DMS53 (cell line): ENCODE measurements at places on chromosomes 13 and 19.

DNA sequence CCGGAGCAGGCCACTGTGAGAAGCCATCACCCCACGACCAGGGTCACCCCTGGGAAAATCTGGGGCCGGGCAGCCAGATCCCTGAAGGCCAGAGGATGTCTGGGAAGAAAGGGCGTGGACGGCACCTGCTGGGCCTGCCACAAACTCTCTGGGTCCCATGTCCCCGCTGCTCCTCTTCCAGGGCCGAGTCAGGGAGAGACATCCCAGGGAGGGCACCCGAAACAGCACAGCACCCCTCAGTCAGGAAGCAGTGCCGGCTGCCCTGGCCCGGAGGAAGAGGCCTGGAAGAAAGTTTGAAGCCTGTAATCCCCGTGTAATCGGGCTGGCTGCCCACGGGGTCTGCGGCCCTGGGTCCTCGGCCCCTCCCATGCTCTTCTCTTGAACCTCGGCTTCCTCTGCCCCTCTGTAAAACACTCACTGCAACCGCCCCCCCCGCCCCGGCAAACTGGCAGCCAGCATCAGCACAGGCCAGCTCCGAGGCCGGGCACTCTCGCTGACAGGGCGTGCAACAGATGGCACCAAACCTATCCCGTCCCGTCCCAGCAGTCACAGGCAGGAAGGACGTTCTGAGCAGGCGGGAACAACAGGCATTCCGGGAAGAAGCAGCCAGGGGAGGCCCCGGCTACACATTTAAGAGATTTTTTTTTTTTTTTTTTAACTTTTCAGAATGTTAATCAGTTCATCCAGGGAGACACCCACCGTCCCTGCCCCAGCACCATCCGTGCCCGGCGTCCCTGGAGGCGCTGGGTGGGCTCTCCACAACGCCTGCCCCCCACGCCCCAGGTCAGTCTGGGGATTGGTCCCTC lies 1.5 kb downstream of the SBNO2 start:
- DNase-seq, result peak; percentile 47

DNA sequence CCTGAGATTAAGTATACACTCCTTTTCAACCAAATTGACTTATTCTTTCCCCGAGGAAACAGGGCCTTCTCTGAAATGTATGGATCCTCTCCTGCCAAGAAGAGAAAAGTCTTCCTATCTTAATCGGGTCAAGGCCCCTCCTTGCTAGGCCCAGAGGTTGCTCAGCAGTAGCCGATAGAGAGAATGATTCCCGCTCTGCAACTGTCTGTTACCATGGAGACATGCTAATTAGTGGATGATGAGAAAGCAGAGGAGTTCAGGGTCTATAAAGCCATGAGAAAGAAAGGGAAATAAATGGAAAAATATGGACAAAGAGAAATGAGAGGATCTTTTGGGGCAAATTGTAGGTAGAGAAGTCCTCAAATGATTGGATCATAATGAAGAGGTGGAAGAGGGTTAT lies 103.5 kb downstream of the POU4F1 start:
- DNase-seq, result no peak

GRCh38 chr19:30567536-30568232 lies 195.5 kb downstream of the ZNF536 start:
- no peak for DNase-seq

DNA sequence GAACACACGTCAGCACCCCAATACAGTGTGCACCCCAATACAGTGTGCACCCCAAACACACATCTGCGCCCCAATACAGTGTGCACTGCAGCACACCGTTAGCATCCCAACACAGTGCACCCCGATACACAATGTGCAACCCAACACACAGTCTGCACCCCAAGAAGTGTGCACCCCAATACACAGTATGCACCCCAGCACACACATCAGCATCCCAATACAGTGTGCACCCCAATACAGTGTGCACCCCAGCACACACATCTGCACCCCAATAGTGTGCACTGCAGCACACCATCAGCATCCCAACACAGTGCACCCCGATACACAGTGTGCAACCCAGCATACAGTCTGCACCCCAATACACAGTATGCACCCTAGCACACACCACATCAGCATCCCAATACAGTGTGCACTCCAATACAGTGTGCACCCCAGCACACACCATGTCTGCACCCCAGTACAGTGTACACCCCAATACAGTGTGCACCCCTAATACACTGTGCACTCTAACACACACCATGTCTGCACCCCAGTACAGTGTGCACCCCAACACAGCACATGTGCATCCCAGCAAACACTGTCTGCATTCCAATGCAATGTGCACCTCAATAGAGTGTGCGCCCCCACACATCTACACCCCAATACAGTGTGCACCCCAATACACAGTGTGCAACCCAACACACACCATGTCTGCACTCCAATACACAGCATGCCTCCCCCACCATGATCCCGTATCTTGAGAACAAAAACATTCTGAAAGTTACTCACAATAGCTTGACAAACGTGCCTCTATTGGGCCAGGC lies 855 bp upstream of the CARS2 start:
- no peak for DNase-seq

DNA sequence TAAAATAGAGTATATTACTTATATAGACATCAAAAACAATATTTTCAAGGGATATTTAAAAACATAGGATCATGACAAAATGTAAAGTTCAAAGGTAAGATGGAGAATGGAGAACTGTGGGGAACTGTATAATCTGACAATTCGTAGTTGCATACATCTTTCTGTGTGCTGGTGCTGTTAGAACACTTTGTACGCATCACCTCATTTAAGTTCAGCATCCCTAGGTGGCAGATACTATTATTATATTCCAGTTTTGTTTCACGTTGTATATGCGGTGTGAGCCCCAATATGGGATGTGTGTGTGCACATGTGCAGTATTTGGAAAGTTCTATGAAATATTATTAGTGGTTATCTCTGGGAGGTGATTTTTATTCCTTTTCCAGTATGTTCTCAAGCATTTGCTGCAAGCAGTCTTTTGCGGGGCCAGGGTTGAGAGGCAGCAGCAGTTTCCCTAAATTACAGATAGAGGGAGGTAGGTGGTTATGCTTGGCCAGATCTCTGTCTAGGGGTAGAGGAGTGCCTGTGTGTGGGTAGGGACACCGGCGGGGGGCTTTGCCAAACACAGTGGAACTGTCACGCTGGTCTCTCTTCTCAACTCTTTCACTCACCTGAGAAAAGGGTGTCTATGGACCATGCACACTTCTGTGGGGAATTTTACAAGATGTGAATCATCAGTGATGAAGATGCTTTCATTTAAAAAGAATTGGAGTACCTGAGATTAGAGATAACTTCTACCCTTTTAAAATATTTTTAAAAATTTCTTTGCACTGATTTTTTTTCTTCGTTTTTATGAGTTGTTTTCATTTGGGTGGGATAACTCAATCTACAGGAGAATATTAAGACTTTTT lies 55.6 kb upstream of the ALOX5AP start:
- peak; percentile 16 for DNase-seq

DNA sequence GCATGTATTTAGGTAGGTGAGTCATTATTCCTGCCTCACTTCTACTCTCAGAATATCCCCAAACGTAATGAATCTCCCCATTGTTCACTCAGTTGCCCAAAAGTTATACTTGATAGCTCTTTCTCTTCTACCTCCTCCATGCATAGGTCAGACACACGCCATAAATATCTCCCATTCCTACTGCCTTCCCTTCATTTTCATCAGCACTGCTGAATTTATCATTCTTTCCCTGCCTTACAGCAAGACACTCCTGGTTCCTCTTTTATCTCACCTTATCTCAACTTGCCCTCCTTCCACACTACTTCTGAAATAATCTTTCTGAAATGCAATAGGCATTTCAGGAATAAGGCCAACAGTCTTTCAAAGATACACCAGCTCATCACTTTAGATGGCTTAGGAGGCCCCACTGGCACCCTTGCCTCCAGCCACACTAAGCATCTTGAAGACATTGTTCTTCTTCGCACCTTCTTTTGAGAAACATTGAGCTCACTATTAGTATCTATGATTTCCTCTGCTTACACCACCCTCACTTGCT lies 333.9 kb downstream of the MYO16 start:
- no peak for DNase-seq

- peak; percentile 1 for DNase-seq
These were observed 135.7 kb downstream of the LMO7 start for GRCh38 chr13:75771818-75772217.

DNA sequence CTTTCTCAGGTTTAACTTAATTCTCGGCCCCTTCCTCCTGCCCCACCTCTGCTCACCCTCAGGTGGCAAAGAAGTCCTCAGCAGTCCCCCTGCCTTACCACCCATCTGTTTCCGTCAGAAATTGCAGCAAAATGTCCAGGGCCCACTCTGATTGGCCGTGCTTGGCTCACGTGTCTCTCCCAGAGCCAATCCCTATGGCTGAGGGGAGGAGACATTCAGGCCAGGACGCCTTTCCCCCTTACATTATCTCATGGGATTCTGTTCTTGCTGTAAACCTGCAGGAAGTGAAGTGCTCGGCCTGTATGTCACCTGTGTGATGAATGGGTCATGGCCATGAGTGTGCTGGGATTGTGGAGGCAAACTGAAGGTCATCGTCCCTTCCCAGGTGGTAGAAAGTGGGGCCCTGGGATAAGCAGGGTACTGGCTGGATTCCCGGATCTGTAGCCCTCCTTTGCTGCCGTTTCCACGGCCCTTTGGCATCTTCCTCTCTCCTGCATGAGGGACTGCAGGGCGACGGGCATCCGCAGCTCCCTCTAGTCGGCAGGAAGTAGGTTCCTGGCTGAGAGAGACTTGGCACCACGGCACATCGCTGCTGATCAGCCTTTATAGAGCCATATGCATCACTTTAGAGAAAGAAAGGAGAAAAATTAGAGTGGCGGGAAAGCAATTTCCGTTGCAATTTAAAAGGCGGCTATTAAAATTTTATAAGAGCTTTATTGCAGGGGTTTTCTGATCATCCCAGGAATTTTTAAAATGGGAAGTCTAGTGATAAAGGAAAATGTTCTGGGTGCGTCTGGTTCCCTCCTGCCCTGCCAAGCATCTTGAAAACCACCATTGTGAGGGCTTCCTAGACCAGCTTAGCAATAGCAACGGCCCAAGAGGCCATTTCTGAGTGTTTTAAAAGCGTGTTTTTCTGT lies 118.2 kb downstream of the SIPA1L3 start:
- DNase-seq, result no peak

- peak; percentile 5 for DNase-seq
These were observed 158.2 kb downstream of the HS6ST3 start for GRCh38 chr13:96248103-96248502.

- no peak for DNase-seq
These were observed 16.9 kb downstream of the FAM187B start for GRCh38 chr19:35211545-35212230.

DNA sequence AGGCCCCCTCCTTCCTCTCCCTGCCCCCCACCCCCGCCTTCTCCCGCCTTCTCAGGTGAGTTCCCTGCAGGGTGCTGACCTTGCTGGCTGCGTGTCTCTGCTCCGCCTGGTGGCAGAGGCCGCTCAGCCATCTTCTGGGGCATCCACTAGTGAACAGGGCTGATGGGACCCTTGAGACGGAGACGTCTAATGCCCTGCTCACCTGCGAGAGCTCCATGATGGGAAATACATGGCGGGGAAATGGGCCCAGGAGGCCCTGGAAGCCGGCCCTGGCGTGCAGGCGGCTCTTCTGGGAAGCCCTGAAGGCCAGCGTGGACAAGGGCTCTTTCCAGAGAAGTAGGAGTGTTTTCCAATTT lies 15.2 kb upstream of the F7 start:
- no peak for DNase-seq

- peak; percentile 88 for DNase-seq
These were observed 61.2 kb downstream of the MLLT1 start for GRCh38 chr19:6218491-6219146.

DNA sequence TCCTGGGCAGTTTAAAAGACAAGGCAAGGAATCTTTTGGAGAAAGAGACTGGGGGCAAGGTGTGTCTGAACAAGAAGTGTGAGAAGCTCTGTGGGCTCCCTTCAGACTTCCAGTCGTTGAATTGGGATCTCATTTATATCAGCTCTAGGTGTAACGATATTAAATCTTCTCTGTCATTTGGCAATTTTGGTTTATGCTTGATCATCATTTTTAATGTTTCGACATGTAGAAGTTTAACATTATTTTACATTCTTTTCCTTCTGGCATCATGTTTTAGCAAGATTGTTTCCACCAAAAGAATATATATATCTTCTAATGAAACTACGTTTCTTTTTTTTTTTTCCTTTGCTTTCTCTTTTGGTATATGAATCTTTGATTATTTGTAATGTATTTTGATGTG lies 49.3 kb downstream of the USPL1 start:
- no peak for DNase-seq

DNA sequence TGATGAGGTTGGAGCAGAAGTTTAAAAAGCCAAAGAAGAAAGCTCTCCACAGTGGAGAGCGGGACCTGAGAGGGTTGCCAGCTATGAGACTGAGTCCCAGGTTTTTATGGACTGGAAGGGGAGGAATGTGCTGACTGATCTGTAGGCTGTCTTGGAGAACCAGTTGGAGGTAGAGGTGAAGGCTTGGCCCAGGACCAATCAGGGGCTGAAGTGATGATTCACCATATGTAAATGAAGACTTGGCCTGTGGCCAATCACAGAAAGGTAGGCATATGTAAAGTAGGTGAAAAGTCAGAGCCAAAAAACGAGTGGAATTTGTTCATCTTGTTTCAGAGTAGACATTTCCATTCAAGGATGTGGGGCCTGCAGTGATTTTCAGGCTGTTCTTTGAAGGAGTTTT lies 17.5 kb upstream of the KBTBD6 start:
- peak; percentile 16 for DNase-seq

- DNase-seq, result no peak
These were observed 112.0 kb upstream of the OXGR1 start for GRCh38 chr13:97106323-97106722.

DNA sequence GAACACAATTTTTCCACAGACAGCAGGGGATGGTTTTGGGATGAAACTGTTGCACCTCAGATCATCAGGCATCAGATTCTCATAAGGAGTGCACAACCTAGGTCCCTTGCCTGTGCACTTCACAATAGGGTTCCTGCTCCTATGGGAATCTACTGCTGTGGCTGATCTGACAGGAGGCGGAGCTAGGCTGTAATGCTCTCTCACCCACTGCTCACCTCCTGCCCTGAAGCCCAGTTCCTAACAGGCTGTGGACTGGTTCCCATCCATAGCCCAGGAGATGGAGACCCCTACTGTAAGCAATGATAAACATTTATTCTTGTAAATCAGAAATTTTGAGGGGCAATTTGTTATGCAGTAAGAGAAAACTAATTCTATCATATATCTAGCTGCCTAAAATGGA lies 1234.7 kb downstream of the SLITRK1 start:
- DNase-seq, result no peak
